ENCODE measurements at places on chromosomes 1 and 21.

- no peak overlapping the region for H3K27ac ChIP-seq
- H3K4me1 ChIP-seq, result no peaks in the 10 kb centered on the region
- H3K27me3 ChIP-seq, result no peaks in the 10 kb centered on the region
- DNase-seq, result no peak
- H3K36me3 ChIP-seq, result no peaks in the 10 kb centered on the region
- H3K4me3 ChIP-seq, result no peak overlapping the region
These were observed 102.9 kb downstream of the VAV3 start for GRCh38 chr1:107862064-107862463.

DNA sequence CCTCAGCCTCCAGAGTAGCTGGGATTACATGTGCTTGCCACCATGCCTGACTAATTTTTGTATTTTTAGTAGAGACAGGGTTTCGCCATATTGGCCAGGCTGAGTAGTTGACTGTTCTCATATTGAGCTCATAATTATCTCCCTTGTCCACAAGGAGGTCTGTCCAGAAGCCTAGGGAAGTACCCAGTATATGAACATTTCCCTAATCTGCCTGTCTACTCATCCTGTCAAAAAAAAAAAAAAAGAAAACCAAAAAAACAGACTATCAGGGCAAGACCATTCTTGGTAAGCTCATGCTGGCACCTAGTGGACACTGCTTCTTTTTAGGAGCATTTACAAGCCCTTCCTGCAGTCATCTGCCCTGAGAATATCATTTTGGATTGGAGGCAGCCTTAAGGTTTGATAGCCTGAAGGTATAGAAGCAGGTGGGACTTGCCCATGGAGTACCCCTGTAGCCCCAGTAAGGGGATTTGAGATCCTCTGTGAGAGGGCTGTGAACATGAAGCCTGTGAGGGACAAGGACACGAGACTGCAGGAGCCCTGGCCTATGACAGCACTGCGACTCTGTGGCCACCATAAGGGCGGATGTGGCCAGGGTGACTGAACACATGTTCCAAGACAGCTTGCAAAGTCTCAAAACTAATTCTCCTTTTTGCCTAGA lies 10.8 kb upstream of the DUSP12 start:
- no peaks in the 10 kb centered on the region for H3K36me3 ChIP-seq
- no peaks in the 10 kb centered on the region for H3K4me1 ChIP-seq
- H3K4me3 ChIP-seq, result no peak overlapping the region
- H3K27ac ChIP-seq, result no peak overlapping the region
- peak; percentile 52 for DNase-seq

- no peak for DNase-seq
- peaks cover 10% of the 10 kb centered on the region for H3K4me1 ChIP-seq
- H3K4me3 ChIP-seq, result peak overlapping the region; percentile 94
- peak overlapping the region; percentile 78 for H3K27ac ChIP-seq
- no peaks in the 10 kb centered on the region for H3K36me3 ChIP-seq
These were observed 683 bp upstream of the DMAP1 start for GRCh38 chr1:44212355-44213221.

- no peak overlapping the region for H3K4me3 ChIP-seq
- peaks cover 4% of the 10 kb centered on the region for H3K4me1 ChIP-seq
- no peaks in the 10 kb centered on the region for H3K27me3 ChIP-seq
- DNase-seq, result no peak
These were observed 940.6 kb downstream of the TTLL7 start for GRCh38 chr1:83058327-83058726.

All from psoas muscle (tissue), 8 donors.